ENCODE measurements at places on chromosomes 5 and 9. TPM values are rescaled to one million over a fixed set of nuclear protein-coding genes. Genes with fewer than 3 reads are reported as not detected.

DNA sequence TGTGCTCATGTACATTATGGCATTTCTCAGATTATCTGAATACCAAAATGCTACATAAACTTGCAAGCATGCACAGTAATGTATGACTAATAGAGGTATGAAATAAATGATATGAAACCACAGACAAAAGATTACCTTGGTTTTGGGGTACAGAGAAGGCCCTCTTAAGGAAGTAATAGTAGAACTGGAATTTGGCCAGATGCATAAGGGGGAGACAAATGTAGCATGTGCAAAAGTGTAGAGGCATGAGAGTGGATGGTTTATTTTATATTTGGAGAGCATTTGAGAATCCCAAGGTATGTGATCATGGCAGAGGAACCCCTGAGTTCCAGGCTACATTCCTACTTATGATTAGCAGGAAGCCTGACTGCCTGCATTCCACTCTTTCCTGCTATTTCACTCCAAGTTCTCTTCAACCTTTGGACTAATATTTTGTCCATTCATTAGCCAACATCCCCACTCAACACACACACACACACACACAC lies 74.2 kb downstream of the MAMDC2 start:
- no peak for DNase-seq

- no peak for DNase-seq
Observed at GRCh38 chr5:14036514-14036913, 92.0 kb upstream of the DNAH5 start.

- DNase-seq = no peak
Observed at GRCh38 chr5:96812851-96813250, 5.1 kb upstream of the ERAP1 start.

- DNase-seq = peak; percentile 42
Observed at GRCh38 chr5:64767959-64768357, 533 bp downstream of the SREK1IP1 start.

GRCh38 chr5:111694133-111694532 lies 62.9 kb downstream of the NREP start:
- DNase-seq = no peak

- DNase-seq = no peak
Observed at GRCh38 chr5:170573660-170574059, 69.8 kb downstream of the KCNIP1 start.

GRCh38 chr5:61087921-61088320 lies 74.3 kb downstream of the SMIM15 start:
- no peak for DNase-seq

The PCDHB13 gene
- not detected for total RNA-seq

The ARHGEF37 gene
- total RNA-seq = 0.95 TPM
